ENCODE measurements at places on chromosomes 5 and 9.

DNA sequence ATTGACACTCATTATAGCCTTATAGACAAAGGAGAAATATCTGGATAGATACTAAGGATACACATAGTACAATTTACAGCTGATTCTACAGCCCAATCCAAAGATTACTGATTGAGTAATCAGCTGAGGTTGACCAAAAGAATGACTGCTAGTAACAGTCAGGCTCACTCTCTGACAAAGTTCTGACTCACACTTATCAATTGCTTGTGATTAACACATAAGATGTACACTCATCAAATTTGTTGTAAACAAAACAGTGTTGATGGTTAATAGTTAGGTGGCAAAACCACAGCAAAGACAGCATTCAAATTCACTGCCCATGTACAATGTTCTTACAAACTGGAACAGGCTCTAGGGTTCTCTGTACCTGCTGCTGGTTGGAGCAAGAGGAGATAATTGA, 422.7 kb downstream of the TLE1 start:
- DNase-seq: peak; percentile 28

GRCh38 chr9:122815544-122815943, 12.8 kb downstream of the PDCL start:
- no peak for DNase-seq

- peak; percentile 7 for DNase-seq
Observed at GRCh38 chr5:59326596-59326995, 566.9 kb downstream of the PDE4D start.

DNA sequence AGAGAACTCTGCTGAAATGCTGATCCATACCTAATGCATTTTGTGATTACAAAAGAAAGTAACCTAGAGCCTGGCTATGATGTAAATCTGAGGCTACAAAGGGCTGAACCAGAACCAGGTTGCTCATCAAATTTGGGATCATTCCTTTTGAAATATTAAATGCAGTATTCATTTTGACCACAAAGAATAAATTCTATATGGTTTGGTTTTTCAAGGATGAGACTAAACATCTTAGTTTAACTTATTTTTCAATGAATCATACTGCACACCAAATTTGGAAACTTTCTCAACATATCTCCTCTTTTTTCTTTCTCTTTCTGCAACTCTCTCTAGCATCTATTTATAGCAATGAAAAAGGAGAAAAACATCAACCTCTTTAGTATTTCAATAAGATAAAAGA, 46.5 kb downstream of the CEMIP2 start:
- DNase-seq: peak; percentile 51

- DNase-seq: peak; percentile 95
Observed at GRCh38 chr9:106892632-106893031, 29.7 kb downstream of the ZNF462 start.
